Mammary epithelial cell (primary cell): ENCODE measurements at places on chromosomes 7 and 10. TPM values are rescaled to one million over a fixed set of nuclear protein-coding genes. Genes with fewer than 3 reads are reported as not detected.

GRCh38 chr10:127934383-127934782 lies 27.5 kb downstream of the PTPRE start:
- no peak for DNase-seq

DNA sequence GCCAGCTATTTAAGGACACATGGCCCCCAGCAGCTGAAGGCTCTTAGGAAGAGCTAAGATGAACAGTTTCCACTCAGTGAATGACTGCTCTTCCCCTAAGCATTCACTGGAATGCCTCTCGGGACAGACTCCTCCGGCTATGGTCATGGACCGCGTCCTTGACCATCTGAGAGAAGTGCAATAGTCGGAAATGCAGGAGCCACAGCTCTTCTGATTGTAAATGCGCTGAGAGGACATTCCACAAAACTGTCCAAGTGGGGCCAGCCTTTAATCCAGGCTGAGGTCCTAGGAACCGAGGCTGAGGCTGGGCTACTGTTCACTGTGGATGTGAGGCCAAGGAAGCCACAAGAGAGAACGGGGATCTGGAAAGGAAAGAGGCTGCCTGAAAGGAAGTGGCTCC lies 162.0 kb upstream of the TMEM72 start:
- no peak for DNase-seq

KIN gene
- total RNA-seq = 4.7 TPM

- no peak for DNase-seq
These were observed 172.6 kb downstream of the LRRTM3 start for GRCh38 chr10:67098461-67098860.

TSPAN12 gene
- total RNA-seq = 3.2 TPM

DNA sequence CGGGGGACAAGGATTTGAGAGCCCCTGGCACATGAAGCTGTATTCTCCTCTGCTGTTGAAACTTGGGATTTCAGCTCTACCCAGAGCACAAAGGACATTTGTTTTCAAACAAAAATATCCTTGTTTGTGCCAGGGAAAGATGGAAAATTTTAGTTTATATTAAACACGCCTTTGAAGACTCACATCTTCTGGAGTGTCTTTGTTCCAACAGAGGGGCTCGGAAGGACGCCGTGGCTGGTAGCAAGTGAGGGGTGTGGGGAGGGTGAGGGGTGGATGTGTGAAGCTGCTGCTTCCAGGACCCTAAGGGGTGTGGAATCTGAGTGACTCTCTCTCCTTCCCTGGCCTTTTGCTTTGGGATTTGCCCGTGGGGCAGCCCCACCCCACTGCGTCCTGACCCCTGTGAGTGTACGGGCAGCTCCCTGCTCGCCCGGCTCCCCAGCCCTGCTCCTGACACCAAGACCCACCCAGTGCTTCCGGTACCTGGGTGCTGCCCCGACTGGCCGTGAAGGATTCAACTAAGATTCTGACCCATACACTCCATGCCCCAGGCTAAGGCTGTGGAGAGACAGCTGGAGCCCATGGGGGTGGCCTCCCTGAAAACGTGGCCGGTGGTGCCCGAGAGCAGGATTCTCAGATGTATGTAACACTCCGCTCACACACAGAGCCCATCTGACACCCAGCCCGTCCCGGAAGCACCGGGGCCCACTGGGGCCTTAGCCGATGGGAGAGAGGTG lies 59.6 kb downstream of the ZRANB1 start:
- DNase-seq = peak; percentile 48
